ENCODE measurements at places on chromosomes 16 and 17. TPM values are rescaled to one million over a fixed set of nuclear protein-coding genes. Genes with fewer than 3 reads are reported as not detected.

NFATC2IP gene
- 23.8 TPM for total RNA-seq

MLYCD gene
- 4.4 TPM for total RNA-seq

KRT12 gene
- total RNA-seq: not detected

CRAMP1 gene
- 21.2 TPM for total RNA-seq

MMP28 gene
- 8.6 TPM for total RNA-seq

SNN gene
- total RNA-seq: 15.3 TPM

SBK1 gene
- 1.5 TPM for total RNA-seq

NPIPA5 gene
- 6.9 TPM for total RNA-seq

GRCh38 chr16:4399001-4399730 is 17.2 kb downstream of the CORO7 start:
- no peak for DNase-seq

DNA sequence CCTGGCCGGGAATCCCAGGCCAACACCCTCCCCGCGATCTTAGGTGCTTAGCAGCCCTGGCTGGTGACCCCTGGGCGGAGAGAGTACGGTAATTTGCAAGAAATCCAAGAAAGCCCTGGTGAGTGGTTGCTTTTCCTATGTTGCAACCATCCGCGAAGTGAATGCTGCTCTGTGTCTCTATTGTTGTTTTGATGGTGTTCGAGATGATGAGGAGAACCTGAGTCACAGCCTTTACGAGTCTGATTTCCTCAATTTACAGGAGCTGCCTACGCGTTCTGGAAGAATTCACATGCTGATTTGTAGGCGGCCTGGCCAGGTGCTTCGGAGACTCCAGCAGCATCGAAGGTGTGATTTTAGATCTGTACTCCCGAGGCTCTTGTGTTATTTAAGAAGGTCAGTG is 63.3 kb downstream of the TMEM235 start:
- no peak for DNase-seq

- DNase-seq: no peak
Measured at GRCh38 chr17:79933863-79934652, 94.8 kb upstream of the CBX4 start.

GRCh38 chr16:35174016-35174415 is 1714.6 kb downstream of the TP53TG3F start:
- DNase-seq: no peak

DNA sequence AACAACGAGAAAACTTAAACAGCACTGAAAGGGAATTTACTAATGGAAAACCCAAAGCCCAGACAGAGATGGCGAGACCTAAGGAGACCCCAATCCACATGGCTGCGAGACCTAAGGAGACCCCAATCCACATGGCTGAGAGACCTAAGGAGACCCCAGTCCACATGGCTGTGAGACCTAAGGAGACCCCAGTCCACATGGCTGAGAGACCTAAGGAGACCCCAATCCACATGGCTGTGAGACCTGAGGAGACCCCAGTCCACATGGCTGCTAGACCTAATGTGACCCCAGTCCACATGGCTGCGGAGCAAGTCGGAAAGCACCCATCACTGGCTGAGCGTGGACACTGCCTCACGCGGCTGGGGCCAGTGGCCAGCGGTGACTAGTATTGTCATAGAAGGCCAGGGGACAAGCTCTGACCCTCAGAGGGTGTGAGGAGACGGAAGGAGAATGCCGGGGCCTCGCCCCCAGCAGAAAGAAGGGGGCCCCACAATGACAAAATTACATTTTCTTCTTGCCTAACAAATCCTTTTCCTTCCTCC is 241.8 kb downstream of the C16orf95 start:
- no peak for DNase-seq

GRCh38 chr17:77320485-77321256 is 179.9 kb downstream of the SEC14L1 start:
- peak; percentile 70 for DNase-seq

DNA sequence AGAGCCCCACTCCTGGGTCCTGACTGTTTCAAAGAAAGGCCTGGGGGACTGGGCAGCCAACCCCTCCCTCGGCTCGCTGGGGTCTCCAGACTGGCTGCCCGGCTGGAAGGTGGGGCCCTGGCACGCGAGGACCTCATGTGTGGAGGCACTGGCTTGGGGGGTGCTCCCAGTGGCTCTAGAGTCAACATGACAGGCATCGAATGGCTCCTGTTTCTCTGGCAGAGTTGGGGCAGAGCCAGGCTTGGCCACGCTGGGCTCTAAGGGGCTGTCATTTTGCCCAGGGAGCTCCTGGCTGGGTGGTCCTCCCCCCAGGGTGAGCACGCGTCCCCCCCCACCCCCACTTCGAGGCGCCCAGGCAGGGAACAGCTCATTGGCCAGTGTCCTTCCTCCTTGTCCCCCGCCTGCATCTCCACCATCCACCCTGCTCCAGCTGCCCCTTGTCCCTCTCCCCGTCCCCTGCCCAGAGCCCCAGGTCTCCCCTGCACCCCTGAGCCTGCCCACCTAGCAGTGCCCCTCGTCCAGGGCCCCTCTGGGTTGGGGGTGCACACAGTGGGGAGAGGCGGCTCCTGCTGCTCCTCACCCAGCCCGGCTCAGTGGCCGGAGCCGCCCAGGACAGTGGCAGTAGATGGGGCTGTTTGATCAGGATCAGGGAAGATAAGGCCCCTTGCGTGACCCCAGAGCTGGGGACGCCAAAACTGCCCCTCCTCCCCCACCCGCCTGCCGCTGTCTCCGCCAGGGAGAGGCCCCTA is 2.7 kb downstream of the GCGR start:
- DNase-seq: no peak

DNA sequence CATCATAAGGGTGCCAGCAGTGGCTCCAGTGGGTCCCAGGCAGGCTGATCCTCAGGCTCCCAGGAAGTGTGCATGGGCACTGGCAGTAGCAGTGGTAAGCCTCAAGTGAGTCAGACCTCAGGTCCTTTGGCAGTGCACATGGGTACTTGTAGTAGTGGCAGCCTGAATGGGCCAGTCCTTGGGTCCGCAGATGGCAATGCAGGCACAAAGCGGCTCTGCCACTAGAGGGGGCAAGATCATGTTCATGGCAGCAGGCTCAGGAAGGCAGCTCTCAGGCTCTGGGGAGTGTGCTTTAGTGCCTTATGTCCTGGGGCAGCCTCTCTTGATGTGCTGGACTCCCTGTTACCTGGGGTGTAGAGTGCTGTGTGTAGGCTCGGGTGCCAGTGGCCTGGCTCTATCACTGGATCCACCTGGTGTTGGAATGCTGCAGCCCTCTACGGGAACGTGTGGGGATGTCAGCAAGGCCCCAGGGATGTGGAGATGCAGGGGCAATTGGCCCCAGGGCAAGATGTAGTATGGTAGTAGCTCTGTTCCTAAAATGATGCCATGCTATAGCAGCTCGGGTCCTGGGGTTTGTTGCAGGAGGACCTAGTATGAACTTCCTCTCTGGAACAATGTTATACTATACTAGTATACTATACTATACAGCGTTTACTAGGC is 11.0 kb downstream of the ACSM3 start:
- no peak for DNase-seq

DNA sequence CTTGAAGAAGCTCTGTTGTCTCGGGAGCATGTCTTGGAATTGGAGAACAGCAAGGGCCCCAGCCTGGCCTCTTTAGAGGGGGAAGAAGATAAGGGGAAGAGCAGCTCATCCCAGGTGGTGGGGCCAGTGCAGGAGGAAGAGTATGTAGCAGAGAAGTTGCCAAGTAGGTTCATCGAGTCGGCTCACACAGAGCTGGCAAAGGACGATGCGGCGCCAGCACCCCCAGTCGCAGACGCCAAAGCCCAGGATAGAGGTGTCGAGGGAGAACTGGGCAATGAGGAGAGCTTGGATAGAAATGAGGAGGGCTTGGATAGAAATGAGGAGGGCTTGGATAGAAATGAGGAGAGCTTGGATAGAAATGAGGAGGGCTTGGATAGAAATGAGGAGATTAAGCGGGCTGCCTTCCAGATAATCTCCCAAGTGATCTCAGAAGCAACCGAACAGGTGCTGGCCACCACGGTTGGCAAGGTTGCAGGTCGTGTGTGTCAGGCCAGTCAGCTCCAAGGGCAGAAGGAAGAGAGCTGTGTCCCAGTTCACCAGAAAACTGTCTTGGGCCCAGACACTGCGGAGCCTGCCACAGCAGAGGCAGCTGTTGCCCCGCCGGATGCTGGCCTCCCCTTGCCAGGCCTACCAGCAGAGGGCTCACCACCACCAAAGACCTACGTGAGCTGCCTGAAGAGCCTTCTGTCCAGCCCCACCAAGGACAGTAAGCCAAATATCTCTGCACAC is 21.2 kb downstream of the AKAP1 start:
- DNase-seq: no peak

GRCh38 chr16:57884655-57885133 is 82.4 kb upstream of the KIFC3 start:
- DNase-seq: peak; percentile 48

DNA sequence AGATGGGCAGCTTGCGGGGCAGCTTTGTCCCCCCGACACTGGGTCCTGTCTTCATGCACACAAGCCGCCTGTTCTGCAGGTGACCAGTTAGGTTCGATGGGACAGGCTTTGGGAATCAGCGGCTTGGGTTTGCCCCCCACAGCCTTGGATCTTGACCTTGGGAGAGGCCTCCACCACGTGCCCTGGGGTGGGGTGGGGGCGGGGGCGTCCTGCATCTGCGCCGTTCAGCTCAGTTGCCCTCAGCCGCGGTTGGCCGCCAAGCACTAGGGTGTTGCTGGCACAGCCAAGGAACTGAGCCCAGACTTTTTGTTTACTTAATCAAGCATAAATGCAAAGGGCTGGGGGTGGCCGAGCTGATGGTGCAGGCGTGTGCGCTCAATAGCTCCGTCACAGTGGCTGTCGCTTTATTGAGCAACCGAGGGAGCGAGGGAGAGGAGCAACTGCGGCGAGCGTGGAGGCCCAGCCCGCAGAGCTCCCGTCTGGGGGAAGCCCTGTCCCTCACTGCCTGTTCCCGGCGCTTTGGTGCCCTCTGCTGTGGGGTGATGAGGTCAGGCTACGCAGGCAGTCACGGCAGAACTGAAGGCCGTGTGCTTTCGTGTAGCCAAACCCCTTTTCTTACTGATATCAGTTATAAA is 33.9 kb downstream of the JPH3 start:
- DNase-seq: no peak

DNA sequence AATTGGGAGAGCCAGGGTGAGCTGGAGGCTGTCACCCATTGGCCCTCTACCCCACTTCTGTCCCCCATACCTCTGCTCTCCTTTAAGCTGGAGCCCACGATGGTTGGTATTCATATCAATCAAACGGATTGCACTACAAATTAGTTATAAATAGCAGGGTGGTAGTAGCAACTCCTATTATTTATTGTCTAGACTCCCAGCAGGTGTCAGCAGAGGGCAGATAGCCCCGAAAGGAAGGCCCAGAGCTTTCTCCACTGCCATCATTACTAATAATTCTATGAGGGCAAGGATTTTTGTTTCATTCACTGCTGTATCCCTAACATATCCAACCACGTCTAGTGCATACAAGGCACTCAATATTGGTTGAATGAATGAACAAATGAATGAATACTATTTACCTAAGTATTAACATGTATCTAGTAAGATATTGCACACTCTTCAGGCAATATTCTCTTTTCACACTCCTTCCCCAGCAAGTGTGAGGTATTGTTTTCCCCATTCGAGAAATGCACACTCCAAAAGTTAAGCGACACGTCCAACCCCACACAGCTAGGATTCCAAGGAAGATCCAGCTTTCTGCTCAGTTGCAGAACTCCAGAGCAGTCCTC is 6.3 kb downstream of the C17orf50 start:
- DNase-seq: no peak

- DNase-seq: no peak
Measured at GRCh38 chr16:66695935-66696668, 441 bp downstream of the CMTM4 start.

DNA sequence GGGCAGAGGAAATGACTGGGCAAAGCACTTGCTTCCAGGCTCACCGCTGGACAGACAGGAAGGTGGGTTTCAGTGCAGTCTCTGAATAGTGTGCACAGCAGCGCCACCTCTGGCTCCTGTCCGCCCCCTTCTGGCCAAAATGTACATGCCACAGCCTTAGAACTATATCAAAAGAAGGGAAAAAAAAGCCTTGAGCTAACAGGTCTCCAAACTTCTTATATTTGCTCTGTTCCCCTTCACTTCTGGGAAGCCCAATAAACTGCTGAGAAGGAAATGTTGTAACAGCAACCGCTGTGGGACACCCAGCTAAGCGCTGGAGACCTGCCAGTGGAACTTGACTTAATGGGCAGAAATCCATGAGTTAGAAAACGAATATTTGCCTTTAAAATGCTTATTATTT is 17.5 kb downstream of the COG7 start:
- DNase-seq: no peak

DNA sequence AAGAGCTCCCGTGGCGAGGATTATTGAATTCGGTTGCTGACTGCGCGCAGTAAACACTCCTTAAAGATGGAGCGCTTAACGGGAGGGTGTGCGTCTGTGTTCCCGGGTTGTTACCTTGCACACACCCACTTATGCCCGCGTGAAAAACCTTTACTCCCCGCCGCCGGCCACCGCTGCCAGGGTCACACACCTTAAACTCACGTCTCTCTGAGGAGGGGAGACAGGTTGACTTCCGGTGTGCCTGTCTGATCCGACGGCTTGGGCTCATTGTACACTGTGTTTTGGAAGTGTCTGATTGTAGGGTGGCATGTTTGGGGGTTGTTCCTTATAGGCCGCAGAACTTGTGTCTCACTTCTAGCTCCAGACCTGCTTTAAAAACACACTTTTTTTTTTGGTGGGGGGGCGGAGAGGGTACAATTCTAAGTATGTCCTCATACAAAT is 66.8 kb downstream of the KPNA2 start:
- DNase-seq: no peak

- no peak for DNase-seq
Measured at GRCh38 chr17:80101946-80102663, 724 bp downstream of the GAA start.

DNA sequence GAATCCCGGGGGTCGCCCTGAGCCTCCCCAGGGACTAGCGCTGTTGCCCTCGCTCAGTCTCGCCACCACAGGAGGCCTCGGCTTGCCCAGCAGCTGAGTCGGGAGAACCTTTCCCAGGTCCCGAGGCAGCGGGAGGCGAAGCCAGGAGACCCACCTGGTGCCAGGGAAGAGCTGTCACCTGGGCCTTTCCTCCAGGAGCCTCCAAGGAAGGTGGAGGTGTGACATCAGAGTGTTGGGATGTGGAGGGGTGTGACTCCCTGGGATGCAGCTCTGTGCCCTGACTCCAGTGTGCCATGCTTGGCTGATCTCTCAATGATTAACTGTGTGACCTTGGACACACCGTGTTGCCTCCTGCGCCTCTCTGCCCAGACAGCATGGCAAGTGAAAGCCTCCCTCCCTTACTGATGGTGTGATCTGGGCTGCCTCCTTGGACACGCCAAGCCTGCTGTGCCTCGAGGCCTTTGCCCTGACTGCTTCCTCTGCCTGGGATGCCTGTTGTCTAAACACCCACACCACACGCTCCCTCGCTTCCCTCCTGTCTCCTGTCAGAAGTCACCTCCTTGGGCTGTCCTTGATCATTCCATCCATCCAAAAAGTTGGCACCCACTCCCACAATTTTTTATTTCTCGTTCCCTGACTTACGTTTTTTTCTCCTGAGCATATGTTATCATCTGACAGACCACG is 88.0 kb downstream of the CMIP start:
- DNase-seq: peak; percentile 89
